Naive thymus-derived CD4-positive, alpha-beta T cell (primary cell): ENCODE measurements at places on chromosomes 5 and 9.

DNA sequence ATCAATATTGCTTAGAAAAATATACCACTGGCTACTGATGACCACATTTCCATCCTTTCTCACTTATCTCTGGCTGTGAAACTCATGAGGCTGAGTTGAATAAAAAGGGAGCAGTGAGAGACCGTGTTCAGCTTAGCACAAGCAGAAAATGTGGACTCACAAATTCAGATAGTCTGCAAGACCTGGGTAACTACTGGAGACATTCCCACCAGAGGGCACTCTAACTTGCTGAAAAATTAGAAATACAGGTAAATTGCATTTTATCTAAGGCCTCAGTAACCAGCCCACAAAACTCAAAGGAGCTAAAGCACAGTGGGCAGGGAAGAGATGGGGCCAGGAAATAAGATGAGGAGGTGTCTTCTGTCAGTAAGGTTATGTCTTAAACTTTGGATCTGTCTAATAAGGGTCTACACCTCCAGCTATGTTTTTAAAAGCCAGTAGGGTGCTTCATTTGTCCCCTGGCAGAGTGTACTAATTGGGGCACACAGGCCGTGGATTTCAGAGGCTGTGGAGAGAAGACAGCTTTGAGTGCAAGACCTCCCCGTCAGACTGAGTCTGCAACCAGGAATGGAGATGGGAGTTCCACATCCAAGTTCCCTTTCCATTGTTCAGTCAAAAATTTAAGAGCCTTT is 8.7 kb upstream of the NDUFB6 start:
- DNase-seq: peak; percentile 44

- DNase-seq: no peak
These were observed 428.8 kb downstream of the BRINP1 start for GRCh38 chr9:118940473-118940872.

DNA sequence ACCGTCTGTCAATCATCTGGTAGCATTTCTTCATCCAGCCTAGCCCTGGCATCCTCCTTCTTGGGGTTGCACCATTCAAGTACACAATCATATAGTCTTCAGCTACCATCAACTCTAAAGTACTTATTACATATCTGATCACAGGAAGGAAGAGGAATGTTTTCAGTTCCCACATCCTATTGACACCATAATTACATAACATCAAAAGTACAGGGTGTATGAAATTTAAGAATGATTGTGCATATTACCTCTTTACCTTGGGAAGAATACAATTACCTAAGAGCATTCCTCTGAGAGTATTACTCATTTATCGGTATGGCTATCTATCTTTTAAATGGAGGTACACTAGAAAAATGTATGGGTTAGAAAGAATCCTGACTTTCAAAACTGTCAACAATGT is 126.8 kb upstream of the PCA3 start:
- no peak for DNase-seq

GRCh38 chr5:143514616-143515335 is 111.3 kb upstream of the NR3C1 start:
- no peak for DNase-seq

DNA sequence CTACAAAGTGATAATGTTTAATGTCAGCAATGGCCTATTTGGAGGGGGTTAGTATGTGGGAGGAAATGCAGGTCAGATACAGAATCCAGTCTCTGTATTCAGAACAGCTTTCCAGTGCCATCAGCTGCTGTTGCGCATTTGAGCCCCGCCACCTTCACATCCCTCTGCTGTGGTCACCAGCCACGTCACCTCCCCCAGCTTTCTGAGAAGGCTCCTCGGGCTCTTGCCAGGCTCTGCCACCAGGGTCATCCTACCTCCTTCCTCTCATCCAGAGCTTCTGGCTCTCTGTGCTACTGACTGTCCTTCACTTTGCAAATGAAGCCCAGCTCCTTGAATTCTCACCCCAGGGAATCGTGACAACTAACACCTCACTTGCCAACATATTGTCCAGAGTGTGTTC is 138.8 kb downstream of the PIK3R1 start:
- DNase-seq: no peak

DNA sequence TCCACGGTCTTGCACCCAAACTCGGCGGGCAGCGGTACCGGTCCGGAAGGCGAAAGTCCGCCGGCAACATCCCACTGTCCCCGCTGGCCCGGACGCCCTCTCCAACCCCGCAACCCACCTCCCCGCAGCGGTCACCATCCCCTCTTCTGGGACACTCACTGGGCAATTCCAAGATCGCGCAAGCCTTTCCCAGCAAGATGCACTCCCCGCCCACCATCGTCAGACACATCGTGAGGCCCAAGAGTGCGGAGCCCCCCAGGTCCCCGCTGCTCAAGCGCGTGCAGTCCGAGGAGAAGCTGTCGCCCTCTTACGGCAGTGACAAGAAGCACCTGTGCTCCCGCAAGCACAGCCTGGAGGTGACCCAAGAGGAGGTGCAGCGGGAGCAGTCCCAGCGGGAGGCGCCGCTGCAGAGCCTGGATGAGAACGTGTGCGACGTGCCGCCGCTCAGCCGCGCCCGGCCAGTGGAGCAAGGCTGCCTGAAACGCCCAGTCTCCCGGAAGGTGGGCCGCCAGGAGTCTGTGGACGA is 33.3 kb downstream of the CD180 start:
- DNase-seq: no peak

DNA sequence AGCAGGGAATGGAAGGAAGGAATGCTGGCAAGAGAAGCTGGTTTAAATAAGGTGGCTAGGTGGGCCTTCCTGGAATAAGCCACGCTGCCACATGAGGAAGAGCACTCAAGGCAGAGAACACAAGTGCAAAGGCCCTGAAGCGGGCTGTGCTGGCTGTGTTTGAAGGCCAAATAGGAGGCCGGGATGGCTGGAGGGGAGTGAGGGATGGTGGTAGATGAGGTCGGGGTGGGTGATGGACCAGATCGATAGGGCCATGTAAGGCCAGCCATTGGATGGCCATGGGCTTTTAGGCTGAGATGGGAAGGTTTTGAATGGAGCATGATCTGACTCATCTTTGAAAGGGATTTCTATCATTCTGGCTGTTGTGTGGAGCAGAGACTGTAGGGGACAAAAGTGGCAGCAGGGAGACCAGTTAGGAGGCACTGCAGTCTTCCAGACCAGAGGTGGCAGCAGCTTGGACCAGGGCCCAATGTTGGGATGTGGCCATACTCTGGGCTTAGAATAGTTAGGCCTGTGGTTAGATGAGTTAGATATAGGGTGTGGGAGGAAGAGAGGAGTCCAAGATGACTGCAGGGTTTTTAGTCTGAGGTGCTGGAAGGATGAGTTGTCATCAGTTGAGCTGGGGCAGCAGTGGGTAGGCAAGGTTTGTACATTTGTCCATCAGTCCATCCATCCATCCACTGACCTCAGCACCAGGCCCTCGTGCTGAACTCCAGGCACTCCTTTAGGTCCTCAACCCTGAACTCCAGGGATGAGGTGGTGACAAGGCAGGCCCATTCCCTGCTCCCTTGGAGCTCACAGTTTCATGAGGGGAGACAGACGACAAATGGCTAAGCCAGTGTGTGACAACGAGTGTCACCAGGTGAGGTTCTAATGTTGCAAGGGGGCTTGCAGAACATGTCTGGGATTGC is 30.3 kb downstream of the NDST1 start:
- DNase-seq: no peak

DNA sequence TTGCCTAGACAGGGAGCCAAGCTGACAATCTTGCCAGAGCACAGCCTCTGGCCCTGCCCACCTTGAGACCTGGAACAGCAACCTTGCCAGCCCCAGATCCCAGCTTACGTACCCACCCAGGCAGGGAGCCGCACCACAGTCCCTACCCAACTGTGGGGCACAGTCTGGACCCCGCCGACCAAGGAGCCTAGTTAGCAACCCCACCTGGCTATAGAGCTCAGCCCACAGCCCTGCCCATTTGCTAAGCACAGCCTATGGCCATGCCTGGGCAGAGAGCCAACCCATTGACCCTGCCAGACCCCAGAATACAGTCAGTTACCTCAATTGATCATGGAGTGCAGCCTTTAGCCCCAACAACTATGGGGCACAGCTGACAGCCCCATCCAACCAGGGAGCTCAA is 97.9 kb upstream of the SH3GL2 start:
- no peak for DNase-seq

- DNase-seq: no peak
These were observed 20.7 kb downstream of the ITGA2 start for GRCh38 chr5:53009816-53010215.

DNA sequence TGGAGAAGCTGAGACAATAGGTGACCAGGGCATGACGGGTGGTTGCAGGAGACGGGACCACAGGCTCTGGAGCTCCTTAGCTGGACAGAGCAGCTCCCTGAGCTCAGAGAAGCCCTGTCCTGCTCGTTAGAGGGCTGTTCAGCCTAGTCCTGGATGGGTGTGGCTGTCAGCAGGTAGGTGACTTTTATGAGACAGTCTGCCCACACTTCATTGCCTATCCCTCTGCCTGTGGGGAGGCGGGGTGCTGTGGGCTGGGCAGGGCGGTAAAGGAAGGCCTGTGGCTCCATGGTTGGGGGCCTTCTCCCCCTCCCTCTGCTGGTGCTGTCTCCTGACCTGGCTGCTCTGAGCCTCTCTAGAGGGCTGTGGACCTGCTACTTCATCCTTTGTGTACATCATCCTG is 134.6 kb downstream of the RXRA start:
- DNase-seq: no peak

- no peak for DNase-seq
These were observed 29.3 kb downstream of the PTPA start for GRCh38 chr9:129140397-129141065.

DNA sequence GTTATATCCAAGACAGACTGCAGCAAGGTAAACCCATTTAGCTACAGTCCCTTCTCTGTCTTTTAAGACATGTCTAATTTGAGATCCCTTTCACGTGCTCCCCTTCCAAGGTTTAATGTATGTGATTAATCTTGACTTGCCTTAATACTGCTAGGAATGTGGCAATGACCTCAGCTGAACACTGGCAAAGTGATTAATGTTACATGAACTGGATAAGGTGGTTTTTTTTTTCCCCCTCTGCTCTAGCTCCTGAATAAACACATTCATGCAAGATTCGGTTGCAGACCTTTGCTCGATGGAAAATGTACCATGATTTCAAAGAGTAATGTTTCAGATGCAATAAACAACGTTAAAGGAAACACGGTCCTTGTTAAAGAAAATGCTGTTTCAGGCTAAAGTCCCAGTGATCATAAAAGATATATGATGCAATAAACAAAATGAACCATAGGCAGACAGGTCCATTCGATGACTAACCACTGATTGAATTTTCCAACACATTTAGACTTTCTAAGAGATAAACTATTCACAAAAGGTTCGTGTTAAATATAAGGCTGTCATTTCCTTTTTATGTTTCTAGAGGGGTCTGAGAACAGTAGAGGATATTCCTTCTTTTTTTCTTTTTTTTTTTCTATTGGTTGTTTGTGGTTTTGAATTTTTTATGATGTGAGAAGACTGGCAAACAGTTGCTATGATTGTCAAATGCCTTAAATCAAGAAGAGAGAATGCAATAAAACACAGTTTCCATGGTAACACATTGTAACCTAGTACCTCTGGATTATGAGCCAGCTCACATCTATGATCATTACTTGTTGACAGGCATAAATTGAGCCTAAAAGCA is 44.7 kb upstream of the ZNF608 start:
- DNase-seq: no peak

DNA sequence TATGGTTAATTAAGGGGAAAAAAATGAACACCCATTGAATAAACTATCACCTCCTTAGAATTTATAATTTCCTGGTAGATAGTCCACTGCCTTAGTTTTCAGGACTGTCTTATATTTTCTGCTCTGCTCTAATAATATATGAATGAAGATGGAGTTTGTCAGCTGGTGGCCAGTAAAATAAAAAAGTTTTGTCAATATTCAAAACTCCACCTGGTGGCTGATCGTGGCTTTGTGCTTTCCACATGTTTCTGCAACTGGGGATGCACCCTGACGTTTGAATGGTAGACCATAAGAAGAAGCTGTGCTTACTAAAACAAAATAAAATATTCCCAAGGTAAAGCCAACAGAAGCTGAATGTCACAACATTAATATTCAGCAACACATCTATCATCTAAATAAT is 286.6 kb upstream of the IZUMO3 start:
- no peak for DNase-seq

DNA sequence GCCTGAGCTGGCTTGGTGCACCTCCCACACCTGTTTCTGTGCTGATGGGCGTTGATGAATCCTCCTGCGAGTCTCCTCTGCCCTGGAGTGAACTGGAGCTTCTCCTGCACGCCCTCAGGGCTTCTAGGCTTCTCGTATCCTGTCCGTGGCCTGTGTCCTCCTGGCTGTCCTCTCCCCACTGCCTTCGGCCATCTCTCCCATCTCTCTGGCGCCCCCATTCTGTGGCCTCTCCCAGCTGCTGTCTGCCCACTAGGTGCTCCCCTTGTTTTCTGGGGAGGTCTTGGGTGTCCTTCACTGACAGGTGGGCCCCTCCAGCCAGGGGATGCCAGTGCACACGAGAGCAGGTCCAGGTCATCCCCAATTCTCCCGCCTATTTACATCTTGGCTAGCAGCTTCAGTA is 28.8 kb downstream of the AHRR start:
- DNase-seq: no peak

- no peak for DNase-seq
These were observed 51.7 kb downstream of the SHB start for GRCh38 chr9:38017149-38017884.

DNA sequence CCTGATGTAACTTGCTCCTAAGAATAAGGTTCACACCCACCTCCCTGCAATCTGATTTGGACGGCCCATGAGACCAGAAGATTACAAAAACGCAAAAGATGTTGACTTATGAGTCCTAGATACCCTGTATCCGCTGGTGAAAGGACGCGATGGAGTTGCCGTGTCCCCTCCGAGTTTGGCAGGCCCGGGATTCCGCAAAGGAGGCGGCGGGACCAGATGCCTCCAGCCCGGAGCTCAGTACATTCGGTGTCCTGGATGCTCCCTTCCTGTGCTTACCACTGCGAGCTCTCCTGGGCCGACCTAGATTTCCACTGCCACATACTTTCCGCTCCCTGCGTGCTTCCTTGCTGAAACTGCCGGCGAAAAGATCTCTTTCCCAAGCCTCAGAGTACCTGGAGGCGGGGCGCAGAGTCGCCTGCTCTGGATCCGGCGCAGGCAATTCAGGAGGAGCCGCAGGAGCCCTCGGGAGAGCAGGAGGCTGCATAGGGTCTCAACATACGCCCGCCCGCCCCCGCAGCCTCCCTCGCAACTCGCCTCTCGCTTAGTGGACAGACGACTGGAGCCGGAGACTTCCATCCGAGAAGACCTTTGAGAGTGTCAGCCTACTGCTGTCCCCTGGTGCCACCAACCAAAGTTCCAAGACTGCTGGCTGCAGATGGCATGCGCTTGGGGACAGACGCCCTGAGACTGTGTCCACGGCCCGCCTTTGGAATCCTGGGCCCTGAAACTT is 39.8 kb downstream of the ANXA2R start:
- DNase-seq: no peak

DNA sequence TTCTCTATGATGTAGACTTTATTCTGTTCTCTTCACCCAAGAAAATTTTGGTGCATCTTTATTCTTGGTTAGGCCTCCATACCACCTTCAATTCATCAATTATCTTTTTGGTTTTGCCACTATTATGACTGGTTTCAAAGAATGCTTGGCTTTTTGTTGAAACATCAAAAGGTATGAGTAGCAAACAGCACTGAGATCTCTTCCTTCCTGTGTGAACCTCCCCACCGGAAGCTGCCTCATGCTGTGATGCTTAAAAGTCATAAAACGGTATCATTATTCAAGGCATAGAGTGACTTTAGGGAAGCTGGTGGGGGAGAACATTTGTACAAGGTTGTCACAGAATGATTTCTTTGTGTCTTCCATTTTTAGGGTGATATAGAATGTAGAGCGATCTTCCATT is 70.6 kb downstream of the IQGAP2 start:
- DNase-seq: peak; percentile 67

- DNase-seq: no peak
These were observed 27.7 kb upstream of the SSBP2 start for GRCh38 chr5:81778642-81779041.

- no peak for DNase-seq
These were observed 19.7 kb downstream of the PTTG1 start for GRCh38 chr5:160441311-160441781.
